Lower leg skin (tissue), 4 donors: ENCODE measurements at places on chromosomes 7 and 10.

- DNase-seq = no peak
Measured at GRCh38 chr7:5183155-5183554, 6.9 kb upstream of the WIPI2 start.

DNA sequence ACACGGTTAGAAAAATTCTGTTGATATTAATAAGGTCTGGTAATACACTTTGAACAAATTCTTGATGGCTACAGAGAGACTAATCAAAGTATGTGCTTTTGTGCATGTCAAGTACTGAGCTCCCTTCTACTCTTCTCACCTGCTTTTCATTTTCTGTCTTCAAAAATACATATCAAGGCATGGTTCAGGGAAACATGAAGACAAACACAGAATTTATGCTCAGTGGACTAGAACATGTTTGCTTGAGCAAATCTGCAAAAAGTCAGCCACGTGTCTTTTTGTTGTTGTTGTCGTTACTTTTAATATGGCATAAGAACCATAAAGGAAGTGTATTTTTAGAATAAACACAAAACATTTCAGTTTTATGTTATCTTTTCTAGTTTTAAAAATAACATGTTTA is 21.9 kb downstream of the CDK13 start:
- no peak for DNase-seq

DNA sequence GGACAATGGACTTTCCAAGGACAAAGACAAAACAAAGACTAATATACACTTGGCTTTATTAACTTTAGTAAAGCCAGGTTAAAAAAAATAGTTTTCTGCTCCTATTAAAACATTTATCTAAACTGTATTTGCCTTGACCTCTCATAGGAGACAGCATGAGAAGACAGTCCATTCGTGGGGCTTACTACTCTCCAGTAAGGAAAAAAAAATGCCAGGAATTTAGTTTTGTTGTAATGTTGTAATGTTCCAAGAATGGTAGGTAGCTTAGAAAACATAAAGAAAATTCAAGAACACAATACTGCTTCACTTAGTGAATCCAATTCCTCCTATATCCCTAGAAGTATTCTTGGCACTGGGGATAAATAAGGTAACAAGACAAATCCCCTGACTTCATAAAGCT is 81.7 kb downstream of the KMT2C start:
- DNase-seq = no peak

DNA sequence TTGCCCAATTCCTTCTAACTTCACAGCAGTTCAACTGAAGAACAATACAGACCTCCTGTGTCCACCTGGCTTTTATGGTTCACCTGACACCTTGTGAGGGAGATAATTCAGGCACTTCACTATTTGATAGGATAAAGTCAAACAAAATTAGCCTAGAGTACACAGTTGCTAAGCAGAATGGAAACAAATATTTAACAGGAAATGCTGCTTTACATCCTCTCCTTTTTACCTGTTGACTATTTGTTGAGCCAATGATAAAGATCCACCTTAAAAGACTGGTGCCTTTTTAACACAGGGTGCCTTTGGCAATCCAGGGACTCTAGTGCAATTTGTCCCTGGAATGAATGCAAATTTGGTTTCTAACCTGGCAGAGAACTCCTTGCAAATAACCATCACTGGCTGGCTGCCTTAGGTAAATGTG is 39.8 kb downstream of the ITPRID1 start:
- no peak for DNase-seq

- DNase-seq = no peak
Measured at GRCh38 chr7:149529136-149529718, 31.6 kb upstream of the ZNF746 start.

DNA sequence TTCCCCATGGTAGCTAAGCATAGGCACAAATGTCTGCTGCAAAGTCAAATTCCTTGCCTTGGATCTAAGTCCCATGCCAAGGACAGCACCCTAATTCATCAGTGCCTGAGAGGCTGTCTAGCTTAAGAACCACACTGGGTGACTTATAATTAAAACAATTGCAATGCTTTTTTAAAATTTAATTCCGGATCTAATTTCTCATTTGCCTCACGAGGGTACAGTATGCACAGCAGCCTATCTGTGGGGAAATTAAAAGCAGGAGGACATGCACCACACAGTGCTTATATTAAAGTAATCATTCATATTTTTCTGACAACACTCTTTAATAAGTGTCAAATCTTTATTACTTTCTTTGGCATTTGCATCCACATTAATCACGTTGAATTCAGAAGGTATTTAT is 378.8 kb downstream of the GPAM start:
- DNase-seq = no peak

- no peak for DNase-seq
Measured at GRCh38 chr7:46352004-46352954, 431.2 kb upstream of the IGFBP3 start.

DNA sequence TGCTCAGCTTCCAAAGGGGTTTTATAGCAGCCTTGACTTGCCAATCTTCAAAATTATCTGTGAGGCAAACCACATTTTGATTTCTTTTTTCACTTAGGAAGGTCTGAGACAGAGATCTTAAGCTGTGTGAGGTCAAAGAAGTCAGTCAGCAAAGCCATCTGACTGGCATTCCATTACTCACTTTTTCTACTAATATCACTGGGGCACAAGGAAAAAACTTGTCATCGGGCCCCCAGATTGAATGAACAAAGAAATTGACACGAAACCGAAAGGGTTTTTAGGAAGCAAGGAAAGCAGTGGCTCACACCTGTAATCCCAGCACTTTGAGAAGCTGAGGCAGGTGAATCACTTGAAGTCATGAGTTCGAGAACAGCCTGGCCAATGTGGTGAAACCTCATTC is 78.5 kb upstream of the FRMD4A start:
- DNase-seq = no peak

DNA sequence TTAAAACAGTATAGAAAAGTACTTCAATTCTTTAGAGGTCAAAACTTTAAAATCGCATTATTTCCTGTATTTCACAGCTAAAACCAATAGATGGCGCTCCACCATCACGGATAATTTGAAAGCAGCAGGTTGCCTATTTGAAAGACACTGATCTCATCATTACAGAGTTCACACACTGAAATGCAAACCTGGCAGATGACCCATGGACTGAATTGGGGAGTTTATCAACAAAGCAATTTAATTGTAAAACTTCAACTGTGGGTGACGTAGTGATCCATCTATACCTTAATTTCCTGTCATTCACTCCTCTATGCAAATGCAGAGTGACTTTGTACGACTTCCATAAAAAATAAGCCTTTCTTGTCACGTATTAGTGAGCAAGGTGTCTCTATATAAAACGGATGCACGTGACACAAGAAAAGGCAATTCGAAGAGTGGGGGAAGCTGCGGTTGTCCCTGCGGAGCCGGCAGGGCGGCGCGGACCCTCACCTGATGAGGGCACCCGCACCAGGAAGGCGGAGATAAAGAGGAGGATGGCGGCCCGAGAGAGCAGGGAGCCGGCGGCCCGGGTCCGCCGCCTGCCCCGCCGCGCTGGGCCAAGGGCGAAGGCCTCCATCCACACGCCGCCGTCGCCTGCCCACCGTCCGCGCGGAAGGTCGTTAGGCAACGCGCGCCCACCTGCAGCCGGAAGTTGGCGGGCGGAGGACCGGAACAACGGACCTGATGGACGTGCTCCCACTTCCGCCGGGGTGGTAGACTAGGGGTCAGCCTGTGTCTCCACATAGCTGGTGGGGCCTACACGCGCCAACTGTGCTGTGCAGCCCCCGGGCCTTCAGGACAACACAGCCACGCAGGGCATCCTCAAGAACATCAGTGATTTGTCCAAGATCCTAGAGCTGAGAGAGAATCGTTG is at the start of gene ZPBP:
Gene ZPBP, minus strand, starts transcription at position 668 of the 913 bp plus-strand sequence. Its CDS starts 52 bp downstream, at position 616.
- DNase-seq = no peak

DNA sequence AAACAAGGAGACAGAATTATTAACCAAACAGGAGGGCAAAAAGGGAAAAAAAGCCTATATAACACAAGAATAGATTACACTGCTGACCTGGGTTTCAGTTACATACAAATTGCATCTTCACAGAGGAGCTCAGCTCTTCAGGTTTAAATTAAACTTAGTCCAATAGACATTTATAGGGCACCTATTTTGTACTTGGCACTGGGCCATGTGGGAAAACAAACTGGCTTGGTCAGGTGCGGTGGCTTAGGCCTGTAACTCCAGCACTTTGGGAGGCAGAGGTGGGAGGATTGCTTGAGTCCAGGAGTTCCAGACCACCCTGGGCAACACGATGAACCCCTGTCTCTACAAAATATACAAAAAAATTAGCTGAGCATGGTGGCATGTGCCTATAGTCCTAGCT is 62.3 kb upstream of the CCDC6 start:
- DNase-seq = no peak

DNA sequence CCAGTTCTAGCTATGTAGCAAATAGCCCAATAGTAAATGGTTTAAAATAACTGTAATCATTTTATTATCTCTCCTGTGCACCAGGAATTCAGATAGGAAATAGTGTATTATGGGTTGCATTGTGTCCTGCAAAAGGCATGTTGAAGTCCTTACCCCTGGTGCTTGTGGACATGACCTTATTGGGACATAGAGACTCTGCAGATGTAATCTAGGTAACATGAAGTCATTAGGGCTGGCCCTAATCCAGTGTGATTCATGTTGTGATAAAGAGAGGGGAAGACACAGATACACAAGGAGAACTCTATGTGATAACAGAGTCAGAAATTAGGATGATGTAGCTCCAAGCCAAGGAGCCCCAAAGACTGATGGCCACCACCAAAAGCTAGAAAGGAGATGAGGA is 462.8 kb downstream of the GALNT17 start:
- DNase-seq = no peak

DNA sequence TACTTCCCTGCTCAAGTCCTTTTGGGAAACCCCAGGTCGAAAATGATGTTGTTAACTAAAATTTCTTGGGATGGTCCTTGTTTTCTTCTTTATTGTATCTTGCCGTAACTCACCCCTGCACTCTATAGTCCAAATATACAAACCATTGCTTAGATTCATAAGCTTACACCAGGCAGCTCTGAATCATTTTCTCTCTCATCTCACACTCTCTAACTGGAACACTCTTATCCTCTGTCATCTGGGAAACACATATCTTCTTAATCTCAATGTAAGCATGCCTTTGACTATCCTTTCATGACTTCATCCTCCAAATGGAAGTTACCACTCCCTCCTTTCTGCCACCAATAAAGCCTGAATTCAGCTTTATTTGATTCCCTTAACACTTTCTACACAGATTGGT is 175.8 kb upstream of the ANK3 start:
- no peak for DNase-seq

- DNase-seq = no peak
Measured at GRCh38 chr10:7168414-7168813, 242.4 kb downstream of the SFMBT2 start.
